ENCODE measurements at places on chromosomes 5 and 9.

DNA sequence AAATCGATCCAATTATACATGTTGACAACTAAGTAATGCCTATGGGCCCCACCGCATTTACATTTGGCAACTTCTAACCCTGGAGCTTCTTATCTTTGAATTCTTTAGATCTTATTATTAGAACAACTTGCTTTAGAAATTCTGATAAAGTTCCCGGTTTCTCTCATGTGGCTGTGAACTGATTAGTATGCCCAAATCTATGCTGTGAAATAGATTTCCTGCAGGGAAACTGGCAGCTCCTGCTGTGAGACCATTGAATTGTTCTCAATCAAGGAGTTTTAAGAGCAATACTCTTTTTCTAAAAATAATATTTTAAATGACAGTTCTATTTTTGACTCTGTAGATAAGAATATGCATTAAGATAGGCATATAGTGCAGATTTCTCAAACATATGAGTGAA lies 177.5 kb downstream of the GABRB2 start:
- DNase-seq: no peak

- no peak for DNase-seq
Measured at GRCh38 chr5:151772846-151773561, 1.2 kb downstream of the G3BP1 start.

- DNase-seq: no peak
Measured at GRCh38 chr9:16125629-16126028, 572.8 kb downstream of the CCDC171 start.

DNA sequence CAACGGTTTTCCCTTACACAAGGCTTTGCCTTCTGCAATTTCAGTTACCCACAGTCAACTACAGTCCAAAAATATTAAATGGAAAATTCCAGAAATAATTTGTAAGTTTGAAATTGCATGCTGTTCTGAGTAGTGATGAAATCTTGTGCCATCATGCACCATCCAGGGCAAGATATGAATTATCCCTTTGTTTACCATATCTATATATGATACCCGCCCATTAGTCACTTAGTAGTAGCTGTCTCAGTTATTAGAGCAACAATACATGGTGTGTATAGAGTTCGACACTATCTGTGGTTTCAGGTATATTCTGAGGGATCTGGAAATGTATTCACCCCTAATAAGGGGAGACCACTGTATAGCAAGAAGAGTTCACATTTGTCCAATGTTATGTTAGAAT lies 29.4 kb downstream of the ERBIN start:
- no peak for DNase-seq

DNA sequence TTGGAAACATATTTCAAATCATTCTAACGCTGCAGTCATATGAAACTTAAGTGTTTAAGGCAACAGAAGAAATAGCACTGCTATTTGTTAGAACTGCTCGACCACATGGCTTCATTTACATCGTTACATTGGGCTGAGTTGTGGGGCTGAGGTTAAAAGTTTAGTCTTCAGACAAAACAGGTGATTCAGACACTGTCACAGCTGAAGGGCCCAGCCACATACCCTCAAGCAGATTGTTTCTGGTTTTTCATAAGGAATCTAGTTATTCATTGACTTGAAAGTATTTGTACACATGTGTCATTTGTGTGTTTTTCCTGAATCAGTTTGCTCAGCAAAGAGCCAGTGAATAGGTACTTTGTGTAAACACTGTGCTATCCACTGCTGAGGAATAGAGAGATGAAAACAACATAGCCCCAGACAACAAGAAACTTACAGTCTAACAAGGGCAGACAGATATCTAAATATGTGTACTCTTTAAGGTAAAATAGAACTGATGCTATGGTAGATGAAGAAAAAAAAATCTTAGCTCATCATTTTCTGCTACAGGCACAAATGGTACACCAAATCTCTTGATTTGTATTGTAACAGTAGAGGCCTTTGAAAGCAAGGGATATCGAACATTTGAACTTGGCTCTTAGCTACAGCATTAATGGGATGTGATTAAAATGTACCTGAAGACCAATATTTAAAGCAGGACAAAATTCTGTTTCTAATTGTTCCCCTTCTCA lies 357.6 kb upstream of the RPS23 start:
- DNase-seq: peak; percentile 28

DNA sequence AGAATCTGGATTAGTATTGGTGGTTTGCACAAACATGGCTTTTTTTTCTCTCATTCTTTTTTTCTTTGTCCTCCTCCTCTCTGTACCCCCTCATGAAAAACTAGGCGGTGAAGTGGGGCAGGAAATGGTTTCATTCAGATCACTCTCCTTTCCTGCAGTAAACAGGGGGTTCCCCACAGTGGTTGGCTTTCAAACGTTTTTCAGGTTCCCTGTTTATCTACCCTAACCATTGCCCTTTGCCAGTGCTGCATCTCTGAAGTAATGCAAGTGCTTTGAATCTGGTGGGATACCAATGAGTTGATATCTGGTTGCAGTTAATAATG lies 29.8 kb downstream of the NR4A3 start:
- DNase-seq: no peak

DNA sequence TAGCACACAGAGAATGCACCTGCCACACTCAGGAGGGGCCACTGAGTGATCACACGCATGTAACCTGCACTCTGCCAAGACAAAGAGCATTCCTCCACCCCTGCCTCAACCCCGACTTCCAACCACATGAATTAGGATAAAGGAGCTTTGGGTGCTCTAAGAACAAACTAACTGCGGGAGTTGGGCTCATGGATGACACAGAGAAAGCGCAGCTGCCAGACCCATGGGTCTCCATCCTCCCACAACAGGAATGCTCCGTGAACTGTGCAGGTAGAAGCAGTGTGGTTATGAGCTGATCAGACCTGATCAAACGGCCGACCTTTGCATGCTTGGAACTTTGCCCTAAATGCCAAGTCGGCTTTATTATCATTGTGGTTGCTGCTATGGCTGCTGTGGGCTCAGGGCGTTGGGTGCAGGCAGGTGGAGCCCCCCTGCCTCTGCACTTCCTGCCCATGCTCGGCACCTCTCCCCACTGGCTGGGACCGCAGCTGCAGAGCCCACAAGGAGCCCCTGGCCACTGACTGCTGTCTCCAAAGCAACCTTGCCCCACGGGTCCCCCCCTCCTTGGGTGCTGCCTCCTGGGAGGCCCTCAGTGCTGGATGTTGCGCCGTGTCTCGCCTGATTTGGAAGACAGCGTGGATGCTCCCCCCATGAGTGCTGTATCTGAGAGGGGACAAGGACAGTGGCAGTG lies 2.6 kb upstream of the SLC6A3 start:
- DNase-seq: no peak

GRCh38 chr5:168030912-168031311 lies 260.5 kb upstream of the WWC1 start:
- no peak for DNase-seq

DNA sequence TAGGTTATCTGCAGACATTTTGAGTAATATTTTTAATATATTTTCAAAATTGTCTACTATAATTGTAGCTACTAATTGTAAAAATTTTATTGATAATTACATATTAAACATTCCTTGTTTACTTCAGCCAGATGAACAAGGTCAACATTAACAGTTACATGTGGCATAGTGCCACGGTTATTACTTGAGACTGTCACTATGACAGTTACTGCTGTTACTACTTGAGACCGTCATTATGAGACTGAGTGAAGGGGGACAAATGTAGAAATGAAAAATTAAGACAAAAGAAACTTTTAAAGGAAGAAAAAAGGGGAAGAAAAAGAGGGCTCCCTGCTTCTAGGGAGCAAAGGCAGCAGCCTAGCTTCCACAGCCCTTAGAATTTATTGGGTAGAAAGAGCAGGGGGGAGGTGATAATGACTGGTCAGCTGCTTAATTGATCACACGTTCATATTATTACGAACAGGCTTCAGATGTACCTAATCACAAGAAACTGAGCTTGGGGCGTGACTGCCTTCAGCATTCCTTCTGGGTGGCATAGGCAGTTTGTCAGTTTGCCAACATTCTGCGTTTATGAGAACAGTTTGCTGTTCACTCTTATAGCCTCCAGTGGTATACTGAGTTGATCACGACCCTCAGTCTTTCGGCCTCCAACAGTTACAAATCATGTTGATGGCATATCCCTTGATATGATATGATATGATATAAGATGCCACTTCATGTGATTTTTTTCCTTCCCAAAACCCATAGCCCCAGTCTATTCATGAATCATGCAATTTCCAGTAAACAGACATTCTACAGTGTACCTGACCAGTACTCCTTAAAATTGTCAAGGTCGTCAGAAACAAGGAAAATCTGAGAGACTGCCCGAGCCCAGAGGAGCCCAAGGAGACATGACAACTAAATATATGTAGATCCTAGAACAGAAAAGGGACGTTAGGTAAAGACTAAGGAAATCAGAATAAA lies 13.1 kb downstream of the MARCHF6 start:
- no peak for DNase-seq

- no peak for DNase-seq
Measured at GRCh38 chr9:83296123-83296522, 233.2 kb upstream of the RASEF start.

- DNase-seq: no peak
Measured at GRCh38 chr9:107613321-107613720, 123.8 kb upstream of the KLF4 start.

DNA sequence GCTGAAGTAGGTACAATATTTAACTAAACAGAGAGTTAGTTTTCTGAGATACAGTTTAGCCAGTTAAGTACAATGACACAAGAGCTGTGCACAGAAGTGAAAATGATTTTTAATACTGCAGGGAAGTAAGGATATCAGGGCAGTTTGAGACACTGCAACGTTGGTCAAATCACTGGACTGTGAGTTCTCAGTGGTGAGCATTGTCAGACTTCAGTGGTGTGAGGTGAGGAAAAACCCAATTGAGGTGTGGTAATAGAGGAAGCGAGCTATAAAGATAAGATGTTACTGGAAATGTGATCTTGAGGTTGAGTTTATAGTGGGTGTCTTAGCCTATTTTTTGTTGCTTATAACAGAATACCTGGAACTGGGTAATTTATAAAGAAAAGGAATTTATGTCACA lies 12.8 kb upstream of the FBXL7 start:
- no peak for DNase-seq

GRCh38 chr9:137455359-137455991 lies 3.7 kb downstream of the NSMF start:
- no peak for DNase-seq
